Aorta (tissue), 5 donors: ENCODE measurements at places on chromosomes 4 and X. TPM values are rescaled to one million over a fixed set of nuclear protein-coding genes. Genes with fewer than 3 reads are reported as not detected.
A peak's percentile ranks its signal among the peaks of the same experiment; 100 is the strongest.

DNA sequence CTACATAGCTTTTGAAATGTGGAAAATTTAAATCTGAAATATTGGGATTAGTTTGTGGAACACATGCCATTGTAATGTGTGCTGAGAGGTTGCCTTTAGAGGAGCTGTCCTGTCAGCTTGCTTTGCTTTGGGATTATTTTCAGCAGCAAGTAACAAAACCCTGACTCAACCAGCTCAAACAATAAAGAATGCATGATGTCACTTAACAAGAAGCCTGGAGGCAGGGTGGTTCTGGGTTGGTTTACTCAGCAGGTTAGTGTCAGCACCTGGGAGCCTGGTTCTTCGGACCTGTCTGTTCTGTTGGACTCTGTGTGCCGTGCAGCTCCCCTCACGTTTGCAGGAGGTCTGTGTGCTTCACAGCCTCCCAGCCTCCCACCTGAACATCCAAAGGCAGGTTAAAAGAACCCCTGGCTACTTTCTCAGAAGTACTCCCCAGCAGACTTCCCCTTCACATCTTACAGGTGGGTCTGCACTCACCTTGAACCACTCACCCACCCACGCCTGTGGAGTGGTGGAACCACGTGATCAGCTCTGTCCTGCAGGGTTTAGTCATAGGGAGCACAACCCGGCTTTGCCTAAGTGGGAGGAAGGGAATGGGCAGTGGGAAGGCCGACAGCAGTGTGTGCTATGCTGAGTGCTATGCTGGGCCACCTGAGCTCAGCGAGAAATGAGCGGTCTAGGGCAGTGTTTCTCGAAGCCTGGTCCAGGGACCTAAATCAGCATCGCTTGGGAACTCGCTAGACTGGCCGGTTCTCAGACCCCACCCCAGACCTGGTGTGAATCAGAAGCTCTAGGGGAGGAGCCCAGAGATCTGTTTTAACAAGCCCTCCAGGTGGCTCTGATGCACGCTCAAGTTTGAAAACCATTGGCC is 20.4 kb downstream of the TMEM131L start:
- DNase-seq, result no peak

- no peak for DNase-seq
These were observed 33.9 kb upstream of the SLC7A11 start for GRCh38 chr4:138275963-138276621.

DNA sequence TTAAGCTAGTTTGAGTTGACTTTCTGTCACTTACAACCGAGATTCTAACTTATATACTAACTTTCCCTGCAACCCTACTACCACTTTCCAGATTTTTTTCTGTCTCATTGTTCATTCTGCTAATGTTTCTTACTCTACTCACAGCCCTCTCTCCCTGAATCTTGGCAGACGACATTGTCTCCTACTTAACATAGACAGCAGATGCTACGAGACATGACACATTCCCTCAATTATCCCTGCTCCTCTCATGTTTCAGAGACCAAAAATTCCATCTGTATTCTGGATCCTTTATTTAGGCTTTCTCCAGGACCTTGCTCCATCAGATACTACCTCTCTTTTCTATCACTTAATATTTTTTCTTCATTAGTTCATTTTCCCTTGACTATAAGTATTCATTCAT is 379.1 kb upstream of the TEX13C start:
- no peak for DNase-seq

GRCh38 chr4:152643153-152644035 is 36.4 kb downstream of the TMEM154 start:
- DNase-seq, result no peak

DNA sequence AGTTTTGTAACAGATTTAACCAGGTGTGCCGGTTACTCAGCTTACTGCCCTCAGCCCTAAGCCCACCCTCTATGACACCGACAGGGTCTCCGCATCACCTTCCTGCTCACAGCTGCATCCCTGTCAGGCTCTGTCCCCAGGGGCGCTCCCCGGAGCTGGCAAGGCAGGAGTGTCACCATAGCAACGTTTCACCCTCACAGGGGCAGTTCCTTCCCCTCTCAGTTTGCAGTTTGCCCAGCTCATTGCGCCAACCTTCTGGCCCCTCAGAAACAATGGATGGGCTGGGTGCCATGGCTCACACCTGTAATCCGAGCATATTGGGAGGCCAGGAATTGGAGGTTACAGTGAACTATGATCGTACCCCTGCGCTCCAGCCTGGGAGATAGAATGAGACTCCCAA is 42.6 kb downstream of the RGS12 start:
- DNase-seq, result no peak

DNA sequence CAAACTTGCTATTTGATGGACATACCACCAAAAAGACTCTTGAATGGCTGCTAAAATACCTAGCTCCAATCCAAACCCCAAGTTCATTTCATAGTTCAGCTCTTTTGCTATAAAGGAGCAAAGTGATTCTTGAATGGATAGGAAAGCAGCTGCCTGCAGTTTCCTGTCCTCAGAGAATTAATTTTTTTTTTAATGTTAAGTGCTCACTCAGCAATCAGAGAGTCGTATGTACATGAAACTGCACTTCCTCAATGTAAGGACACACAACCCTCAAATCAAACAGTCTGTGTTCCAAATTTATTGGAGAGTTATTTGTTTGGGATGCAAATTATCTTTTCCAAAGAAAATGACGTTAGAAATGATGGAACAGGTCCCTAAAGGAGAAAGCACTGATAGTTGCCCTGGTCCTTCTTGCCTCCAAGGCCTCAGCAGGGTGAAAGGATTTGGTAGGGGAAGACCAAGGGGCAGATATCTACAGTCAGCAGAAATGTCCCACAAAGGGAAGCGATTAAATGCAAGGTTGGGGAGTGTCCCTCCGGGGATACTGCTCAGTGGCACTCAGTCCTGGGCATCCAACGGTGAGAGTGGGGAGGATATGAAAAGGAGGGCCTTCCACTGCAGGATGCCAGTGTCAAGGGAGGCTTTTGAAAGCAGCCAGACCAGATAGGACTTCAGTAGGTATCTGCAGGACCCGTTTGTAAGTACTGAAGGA is 67.2 kb upstream of the RASGEF1B start:
- no peak for DNase-seq

- no peak for DNase-seq
These were observed 380.7 kb downstream of the ADGRL3 start for GRCh38 chr4:61580721-61581377.

DNA sequence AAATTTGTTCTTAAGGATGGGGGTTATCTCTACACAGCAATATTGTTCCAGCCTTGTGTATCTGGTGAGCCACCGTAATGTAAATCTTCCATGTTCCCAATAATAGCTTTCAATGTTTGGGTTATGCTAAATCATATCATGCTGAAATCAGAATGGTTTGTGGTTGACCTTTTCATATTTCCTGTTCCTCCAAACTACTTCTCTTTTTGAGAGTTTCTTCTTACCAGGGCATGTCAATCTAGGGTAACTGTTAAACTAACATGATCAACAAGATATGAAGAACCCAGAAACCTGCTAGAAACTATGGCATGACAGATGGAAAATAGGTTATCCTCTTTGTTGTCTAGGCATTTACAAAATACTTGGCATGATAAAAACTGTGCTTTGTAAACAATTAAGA is 22.0 kb downstream of the TNMD start:
- DNase-seq, result no peak

GRCh38 chr4:17915439-17915838 is 104.7 kb downstream of the NCAPG start:
- DNase-seq, result no peak

- DNase-seq, result no peak
These were observed 129.3 kb upstream of the SLIT2 start for GRCh38 chr4:20122198-20122988.

DNA sequence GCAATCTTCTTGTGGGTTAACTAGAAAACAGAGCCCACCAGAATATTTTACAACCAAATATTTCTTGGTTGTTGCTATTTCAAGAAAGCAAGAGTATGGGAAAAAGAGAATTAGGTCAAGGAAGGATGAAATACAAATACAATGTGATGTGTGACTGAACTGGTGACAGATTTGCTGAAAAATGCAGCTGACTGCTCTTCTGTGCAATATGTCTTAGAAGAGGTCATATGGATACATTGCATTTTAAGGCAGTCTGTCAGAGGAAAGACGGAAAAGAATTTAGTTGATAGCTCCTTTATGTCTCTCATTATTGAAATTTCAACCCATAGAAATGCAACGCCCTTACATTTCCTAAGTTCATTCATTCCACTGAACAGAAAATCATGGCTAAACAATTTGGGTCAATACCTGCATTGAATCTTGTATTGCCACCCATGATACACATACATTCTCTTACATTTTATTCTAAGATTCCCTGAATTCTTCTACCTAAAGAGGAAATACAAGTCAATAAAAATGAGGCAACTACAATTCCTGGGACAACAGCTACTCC is 423.1 kb downstream of the ADAM29 start:
- DNase-seq, result no peak

DNA sequence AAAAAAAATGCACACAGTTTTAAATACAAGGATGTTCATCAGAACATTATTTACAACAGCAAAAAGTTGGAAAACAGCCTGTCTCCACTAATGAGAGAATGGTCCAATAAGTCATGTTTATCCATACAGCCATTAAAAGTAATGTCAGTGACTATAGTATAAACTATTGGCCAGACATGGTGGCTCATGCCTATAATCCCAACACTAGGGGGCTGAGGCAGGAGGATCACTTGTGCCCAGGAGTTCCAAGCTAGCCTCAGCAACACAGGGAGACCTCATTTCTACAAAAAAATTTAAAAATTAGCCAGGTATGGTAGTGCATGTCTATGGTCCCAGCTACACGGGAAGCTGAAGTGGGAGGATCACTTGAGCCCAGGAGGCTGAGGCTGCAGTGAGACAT is 48.1 kb upstream of the IL13RA1 start:
- DNase-seq, result no peak

GRCh38 chrX:107563824-107564223 is 64.5 kb upstream of the PRPS1 start:
- no peak for DNase-seq

GRCh38 chr4:8306511-8307021 is 37.0 kb downstream of the HTRA3 start:
- DNase-seq, result peak; percentile 50

DNA sequence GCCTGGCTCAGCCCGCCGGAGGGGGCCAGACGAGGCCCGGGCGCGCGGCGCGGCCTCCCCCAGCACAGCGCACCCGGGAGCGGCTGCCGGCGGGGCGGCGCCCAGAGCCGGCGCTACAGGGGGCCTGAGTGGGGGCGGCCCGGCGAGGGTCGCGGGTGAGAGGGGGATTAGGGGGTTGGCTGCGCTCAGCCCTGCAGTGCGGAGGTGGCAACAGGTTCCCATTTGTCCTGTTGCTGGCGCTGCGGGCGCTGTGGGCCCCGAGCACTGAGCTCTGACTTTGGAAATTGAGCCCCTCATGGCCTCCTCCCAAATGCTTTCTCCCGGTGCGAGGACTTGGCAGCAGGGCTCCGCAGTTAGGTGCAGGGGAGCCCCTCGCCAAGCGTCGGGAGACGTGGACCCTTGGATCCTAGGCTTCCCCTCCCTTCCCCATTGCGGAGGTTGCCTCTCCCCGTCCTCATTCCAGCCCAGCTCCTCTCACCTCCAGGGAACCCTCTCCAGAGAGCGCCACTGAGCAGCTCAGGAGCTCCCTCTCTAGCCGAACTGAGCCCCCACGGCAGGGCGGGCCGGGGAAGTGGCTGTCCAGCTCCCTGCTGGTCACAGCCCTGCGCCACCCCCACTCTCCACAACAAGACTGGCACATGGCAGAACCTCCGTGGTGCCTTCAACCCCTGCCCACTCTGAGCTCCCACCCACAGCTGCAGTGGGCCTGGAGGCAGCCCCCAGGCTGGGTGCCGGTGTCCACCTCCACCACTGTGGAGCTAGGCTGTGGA is 2.5 kb upstream of the DUSP9 start:
- DNase-seq, result peak; percentile 68

DNA sequence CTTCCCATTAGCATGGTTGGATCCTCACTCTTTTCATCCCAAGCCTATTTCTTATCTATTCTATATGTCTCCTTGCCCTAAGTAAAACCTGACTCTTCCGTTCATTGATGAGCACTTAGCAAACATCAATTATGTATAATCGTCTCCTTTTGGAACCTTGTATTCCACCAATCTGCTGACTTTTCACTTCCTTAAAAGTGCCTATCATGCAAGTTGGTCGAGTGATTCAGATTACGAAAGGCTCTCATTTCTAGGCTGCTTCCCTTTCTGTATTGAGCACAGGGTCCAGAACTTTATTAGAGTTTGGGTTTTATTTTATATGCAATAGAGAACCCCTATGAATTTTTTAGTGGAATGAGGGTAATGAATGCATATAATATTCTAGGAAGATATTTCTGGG is 27.1 kb upstream of the ALB start:
- no peak for DNase-seq

DNA sequence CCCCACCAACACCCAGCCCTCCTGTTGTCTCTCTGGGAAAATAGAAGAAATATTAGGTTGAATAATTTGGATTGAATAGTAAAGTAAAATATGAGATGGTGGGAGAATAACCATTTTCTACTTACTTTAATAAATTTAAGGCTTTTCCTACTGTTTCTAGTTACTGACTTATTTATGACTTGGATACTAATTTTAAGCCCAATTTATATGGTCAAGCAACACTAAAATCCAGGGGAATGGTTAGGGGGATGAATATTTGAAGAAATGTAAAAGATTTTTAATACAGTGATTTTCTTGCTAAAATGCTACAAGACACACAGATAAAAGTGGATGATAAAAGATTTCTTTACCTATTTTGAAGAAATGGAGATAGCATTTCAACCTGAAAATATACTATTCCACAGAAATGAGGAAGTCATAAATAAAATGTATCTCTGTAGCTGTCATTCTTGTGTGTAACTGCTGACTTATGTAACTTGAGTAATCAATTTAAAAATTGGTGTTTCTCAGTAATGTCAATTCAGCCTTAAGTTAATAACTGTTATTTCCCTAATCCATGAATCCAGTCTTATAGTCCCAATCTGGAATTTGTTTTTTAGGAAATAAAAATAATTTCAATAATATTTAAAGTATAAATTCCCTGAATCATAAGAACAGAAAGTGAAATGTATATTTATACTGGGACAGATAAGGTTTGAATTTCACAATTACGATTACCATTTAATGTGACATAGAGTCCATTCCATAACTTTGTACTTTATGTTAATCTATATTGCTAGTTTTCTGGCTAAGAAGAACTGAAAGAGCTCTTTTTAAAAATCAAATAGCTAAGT is 24.3 kb upstream of the IL2 start:
- DNase-seq, result no peak

- DNase-seq, result no peak
These were observed at the start of gene SHOX for GRCh38 chrX:630612-631496. Gene SHOX, plus strand, starts transcription at chrX:630791. Its CDS starts 107 bp downstream, at chrX:630898.

Gene LRIT3
- polyA plus RNA-seq, result 0.49 TPM

Gene RHOXF2
- not detected for polyA plus RNA-seq

Gene GAB3
- 4.1 TPM for polyA plus RNA-seq

Gene PAGE5
- polyA plus RNA-seq, result not detected

Gene SH3RF1
- polyA plus RNA-seq, result 8.8 TPM

Gene INTS6L
- 15.2 TPM for polyA plus RNA-seq

Gene VCX3A
- polyA plus RNA-seq, result not detected

Gene HS3ST1
- 0.15 TPM for polyA plus RNA-seq
